ENCODE measurements at places on chromosomes 6 and 20.

GRCh38 chr6:82866446-82866845 is 199.2 kb downstream of the UBE3D start:
- DNase-seq = no peak

- DNase-seq = no peak
These were observed 147.8 kb downstream of the CD83 start for GRCh38 chr6:14265049-14266021.

DNA sequence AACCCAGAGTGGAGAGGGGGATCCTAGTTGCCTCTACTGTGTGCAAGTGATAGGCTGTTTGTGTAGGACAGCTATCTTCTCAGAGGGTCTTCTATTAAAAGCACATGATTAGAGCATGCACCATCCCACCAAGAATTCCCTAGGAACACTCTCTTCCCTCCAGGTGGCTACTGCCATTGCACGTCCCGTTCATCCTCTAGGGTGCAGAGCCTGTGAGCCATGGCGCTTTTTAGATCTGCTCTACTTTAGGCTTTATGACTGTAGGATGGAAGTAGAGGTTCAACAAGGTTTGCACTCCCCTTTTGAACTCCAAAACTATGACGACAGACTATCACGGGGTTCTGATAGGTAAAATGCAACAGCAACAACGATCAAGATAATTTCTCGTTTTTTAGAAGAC is 90.5 kb upstream of the SAMD5 start:
- DNase-seq = no peak

DNA sequence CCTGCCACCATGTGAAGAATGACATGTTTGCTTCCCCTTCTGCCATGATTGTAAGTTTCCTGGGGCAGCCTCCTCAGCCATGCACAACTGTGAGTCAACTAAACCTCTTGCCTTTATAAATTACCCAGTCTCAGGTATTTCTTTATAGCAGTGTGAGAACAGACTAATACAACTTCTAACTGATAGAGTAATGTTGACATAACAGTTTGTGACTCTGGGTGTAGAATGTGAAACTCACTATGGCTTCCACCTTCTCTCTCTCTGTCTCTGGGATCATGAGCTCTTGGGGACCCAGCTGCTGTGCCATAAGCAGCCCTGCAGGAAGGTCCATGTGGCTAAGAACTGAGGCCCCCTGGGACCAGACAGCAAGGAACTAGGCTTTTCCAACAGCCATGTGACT is 3.5 kb upstream of the HLA-G start:
- DNase-seq = no peak

DNA sequence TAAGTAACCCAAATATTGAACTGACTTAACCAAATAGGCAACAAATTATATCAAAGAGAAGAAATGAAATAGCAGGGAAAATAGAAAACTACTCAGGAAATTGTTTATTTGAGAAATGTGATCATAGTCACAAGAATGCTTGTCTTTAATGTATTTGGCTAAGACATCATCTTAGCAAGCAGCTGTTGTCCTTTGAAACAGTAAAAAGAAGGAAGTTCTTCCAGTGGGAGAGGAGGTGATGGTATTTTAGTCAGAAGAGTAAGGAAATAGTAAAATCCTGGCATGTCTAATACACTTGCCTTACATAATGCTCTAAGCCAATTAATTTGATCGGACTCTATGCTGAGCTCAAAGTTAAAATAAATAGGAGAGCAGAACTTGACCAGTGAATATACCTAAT is 126.5 kb downstream of the EPM2A start:
- DNase-seq = no peak

DNA sequence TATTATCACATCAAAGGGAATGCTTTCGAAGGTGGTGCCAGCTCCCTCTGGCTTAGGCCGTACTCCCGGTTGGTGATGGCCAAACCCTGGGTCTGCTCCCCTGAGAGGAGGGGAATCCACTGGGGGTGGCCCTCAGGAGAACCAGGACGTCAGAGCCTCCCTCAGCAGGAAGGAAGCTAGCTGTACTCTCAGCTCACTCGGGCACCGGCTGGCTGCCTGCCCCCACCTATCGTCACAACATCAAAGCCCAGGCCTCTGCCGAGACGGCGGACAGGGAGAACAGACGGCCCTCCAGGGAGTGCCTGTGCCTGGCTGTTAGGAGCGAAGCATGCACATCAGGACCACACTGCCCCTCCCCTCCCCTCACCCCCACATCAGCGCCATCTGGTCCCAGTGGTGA is 9.2 kb upstream of the PGC start:
- no peak for DNase-seq

DNA sequence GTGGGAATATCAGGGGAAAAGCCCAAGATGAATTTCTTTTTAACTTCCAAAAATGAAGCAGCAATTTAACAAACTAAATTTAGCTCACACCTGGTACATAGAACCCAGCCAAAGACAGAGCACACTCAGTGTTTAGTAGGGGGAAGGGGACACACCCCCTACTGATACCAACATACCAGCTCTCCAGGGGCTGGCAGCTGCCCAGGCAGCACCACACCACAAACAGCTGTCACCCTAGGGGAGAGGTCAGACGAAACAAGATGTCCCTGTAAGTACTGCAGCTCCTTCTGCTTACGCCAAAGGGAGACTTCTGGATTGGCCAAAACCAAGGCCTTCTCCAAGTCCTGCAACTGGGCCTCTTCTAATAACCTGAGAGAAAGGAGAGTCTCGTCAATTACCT is 26.0 kb downstream of the MDN1 start:
- DNase-seq = no peak

DNA sequence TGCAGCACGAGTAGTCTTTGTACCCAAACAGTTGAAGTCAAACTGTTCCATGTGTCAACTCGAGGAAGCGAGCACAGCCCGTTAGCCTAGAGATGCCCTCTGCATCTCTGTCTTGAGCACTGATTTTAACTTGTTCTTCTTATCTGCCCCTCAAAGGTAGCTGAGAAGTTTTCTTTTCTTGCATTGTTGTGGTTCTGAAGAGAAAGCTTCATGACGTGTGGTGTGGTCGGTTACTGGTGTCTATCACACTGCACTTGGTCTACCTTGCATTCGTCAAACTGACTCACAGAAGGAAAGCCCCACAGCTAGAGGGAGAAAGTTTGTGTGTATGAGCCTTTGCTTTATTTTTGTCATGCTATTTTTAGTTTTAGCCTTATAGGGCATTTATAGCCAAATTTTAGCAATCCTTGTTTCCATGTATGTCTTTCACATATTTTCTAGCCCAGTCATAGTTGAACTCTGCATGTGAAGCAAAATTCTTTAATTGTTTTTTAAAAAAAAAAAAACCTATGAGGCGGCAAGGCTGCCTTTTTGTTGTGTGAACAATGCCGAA is 115.1 kb downstream of the JAG1 start:
- DNase-seq = no peak

GRCh38 chr6:71982389-71982788 is 96.0 kb downstream of the RIMS1 start:
- DNase-seq = no peak

GRCh38 chr6:5249451-5250122 is 11.2 kb downstream of the LYRM4 start:
- DNase-seq = no peak

- DNase-seq = no peak
These were observed 2.2 kb downstream of the HMGA1 start for GRCh38 chr6:34238585-34239499.

- DNase-seq = no peak
These were observed 38.5 kb downstream of the ARFGEF2 start for GRCh38 chr20:48959899-48960550.

All from DMS79 (cell line).